NCI-H446 (cell line): ENCODE measurements at places on chromosomes 13 and 19.

GRCh38 chr13:36475468-36475867 lies 43.2 kb downstream of the CCNA1 start:
- no peak for DNase-seq

DNA sequence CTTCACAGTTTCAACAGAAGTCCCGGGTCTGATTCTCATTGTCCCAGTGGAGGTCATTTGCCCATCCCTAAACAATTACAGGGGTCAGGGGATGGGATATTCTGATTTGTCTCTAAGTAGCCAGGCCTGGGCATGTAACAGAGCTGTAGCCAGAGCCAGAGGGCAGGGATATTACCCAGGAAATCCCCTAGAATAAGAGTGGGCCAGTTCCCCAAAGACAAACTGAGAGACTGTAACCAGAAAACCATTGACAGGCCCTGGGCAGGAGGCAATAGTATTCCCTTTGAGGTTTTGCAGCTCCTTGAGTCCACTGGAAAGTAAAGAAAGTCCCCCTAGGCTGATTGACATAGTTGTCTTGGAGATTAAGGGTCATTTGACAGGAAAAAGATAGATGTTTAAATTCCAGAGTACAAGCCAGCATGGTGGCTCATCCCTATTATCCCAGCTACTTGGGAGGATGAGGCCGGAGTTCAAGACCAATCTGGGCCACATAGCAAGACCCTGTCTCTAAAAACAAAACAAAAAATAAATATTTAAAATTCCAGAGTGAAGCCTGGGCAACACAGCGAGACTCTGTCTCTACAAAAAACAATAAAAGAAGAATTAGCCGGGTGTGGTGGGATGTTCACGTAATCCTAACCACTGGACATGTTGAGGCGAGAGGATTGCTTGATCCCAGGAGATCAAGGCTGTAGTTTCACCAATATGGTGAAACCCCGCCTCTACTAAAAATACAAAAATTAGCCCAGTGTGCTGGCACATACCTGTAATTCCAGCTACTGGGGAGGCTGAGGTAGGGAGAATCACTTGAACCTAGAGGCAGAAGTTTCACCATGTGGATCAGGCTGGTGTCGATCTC lies 1.9 kb upstream of the SDHAF1 start:
- DNase-seq: no peak

DNA sequence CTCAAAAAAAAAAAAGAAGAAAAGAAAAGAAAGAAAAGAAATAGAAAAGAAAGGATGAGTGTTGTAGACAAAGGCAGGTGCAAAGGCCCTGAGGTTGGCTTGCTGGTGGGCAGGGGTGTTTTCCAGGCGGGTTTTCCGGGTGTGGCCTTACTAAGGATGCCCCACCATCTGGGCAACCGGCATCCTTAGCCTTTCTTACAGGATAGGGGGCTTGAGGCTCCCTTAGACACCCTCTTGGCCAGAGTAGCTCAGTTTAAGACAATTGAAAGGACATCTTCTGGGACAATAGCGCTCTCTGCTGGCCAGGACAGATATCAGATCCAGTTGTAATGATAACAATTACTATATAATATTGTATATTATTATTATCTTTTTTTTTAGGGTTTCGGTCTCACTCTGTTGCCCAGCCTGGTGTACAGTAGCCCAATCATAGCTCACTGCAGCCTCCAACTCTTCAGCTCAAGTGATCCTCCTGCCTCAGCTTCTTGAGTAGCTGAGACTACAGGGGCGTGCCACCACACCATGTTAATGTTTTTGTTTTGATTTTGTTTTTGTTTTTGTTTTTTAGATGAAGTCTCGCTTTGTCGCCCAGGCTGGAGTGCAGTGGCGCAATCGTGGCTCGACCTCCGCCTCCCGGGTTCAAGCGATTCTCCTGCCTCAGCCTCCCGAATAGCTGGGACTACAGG lies 1.4 kb upstream of the QTRT1 start:
- peak; percentile 77 for DNase-seq

- peak; percentile 71 for DNase-seq
These were observed 625 bp upstream of the ZNF20 start for GRCh38 chr19:12140545-12141404.

GRCh38 chr13:53301449-53301848 lies 272.8 kb downstream of the OLFM4 start:
- no peak for DNase-seq

DNA sequence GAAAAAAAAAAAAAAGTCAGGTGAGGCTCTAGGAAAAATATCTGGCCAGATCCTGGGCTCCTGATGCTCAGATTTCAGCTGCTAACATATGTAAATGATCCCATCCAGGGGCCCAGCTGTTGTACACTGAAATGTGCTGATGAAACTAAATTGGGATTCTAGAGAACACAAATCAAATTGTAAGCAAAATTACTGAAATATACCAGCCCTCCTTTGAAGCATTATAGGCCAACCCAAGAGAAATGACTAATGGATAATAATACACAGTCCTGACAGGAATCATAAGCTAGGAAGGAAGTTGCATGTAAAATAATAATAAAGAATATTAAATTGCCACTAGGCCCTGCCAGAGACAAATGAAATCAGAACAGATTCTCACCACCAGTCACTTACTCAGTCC lies 17.8 kb downstream of the KCTD12 start:
- DNase-seq: no peak

GRCh38 chr13:66266348-66266747 lies 963.8 kb downstream of the PCDH9 start:
- no peak for DNase-seq

DNA sequence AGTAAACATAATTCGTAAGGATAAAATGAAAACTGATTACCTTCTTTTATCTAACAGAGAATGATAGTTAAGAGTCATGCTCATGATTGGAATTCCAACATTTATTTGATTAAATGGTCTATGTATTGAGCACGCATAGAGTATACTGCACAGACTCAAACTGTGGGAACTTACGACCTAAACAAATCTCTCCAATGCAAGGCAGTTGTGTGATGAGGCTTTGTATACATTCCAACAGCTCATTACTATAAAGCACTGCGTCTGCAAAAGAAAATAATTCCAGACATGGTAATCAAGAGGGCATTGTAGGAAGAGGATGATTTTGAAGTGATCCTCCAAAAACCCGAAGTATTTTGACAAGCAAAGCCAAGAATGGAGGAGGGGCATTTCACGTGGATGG lies 169.5 kb downstream of the NUFIP1 start:
- DNase-seq: no peak
